ENCODE measurements at places on chromosomes 7 and 10. TPM values are rescaled to one million over a fixed set of nuclear protein-coding genes. Genes with fewer than 3 reads are reported as not detected.

The AFAP1L2 gene
- polyA plus RNA-seq = 1.2 TPM

The FEZF1 gene
- 1.1 TPM for polyA plus RNA-seq

The ATP6V0A4 gene
- 0.81 TPM for polyA plus RNA-seq

The PSPH gene
- polyA plus RNA-seq = 26.4 TPM

The SPDYE9 gene
- 0.48 TPM for polyA plus RNA-seq

The SEPHS1 gene
- 76.3 TPM for polyA plus RNA-seq

The UBE2D4 gene
- 17.2 TPM for polyA plus RNA-seq

The TAS2R41 gene
- not detected for polyA plus RNA-seq

The ZNF736 gene
- polyA plus RNA-seq = 1.7 TPM
